ENCODE measurements at places on chromosomes 3 and 15. TPM values are rescaled to one million over a fixed set of nuclear protein-coding genes. Genes with fewer than 3 reads are reported as not detected.

DNA sequence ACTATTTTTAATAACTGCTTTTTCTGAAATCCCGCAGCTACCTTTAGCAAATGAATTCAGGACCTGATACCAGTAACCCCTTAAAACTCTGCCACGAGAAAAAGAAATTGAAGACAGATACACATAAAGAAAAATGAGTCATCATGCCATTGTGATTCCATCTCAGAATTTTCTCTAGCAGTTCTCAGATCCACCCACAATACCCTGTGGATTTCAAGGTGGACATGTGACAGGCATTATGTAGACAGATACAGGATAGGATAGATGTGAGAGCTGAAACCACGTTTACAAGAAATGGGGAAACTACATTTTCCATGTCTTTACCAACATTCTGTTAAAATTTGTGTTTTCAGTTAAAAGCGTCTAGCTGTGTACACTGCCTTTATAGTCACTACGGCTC is 291.9 kb upstream of the NR2F2 start:
- no peaks in the 10 kb centered on the region for H3K36me3 ChIP-seq
- H3K27ac ChIP-seq = no peak overlapping the region
- no peak for DNase-seq
- no peaks in the 10 kb centered on the region for H3K4me1 ChIP-seq
- H3K4me3 ChIP-seq = no peak overlapping the region
- H3K27me3 ChIP-seq = no peaks in the 10 kb centered on the region

GRCh38 chr15:44082558-44083157 is 112.4 kb downstream of the FRMD5 start:
- no peak overlapping the region for H3K27ac ChIP-seq
- no peaks in the 10 kb centered on the region for H3K4me1 ChIP-seq
- DNase-seq = no peak
- H3K36me3 ChIP-seq = no peaks in the 10 kb centered on the region
- no peaks in the 10 kb centered on the region for H3K27me3 ChIP-seq

- H3K36me3 ChIP-seq = no peaks in the 10 kb centered on the region
- no peaks in the 10 kb centered on the region for H3K4me1 ChIP-seq
- H3K27me3 ChIP-seq = peaks cover 3% of the 10 kb centered on the region
- no peak overlapping the region for H3K27ac ChIP-seq
Measured at GRCh38 chr3:179272385-179272784, 21.5 kb upstream of the KCNMB3 start.

- no peaks in the 10 kb centered on the region for H3K27me3 ChIP-seq
- no peak overlapping the region for H3K27ac ChIP-seq
- H3K4me3 ChIP-seq = no peak overlapping the region
- no peaks in the 10 kb centered on the region for H3K36me3 ChIP-seq
Measured at GRCh38 chr15:47326410-47327333, 390.6 kb upstream of the SEMA6D start.

- no peaks in the 10 kb centered on the region for H3K36me3 ChIP-seq
- H3K4me1 ChIP-seq = no peaks in the 10 kb centered on the region
- no peak for DNase-seq
- no peak overlapping the region for H3K27ac ChIP-seq
Measured at GRCh38 chr3:132966374-132966773, 71.8 kb upstream of the TMEM108 start.

Gene CD80
- 16.8 TPM for total RNA-seq

DNA sequence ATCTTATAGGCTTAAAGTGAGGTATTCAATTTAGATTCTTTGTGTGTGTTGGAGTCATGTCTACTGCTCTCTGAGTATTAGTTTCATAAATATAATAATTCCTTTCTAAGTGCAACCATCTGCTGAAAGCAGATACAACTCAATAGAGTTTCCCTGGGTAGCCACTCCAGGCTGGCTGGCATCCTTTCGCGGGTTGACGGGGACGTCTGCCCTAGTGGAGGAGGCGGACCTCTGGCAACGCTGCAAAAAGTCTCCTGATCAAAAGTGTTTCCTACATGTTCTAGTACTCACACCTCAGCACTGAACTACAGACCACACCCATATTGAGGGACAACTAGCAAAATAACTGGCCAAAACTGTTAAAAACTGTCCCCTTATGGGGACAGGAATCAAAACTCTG is 2.5 kb downstream of the MOBP start:
- no peaks in the 10 kb centered on the region for H3K27me3 ChIP-seq
- no peaks in the 10 kb centered on the region for H3K36me3 ChIP-seq
- no peak overlapping the region for H3K27ac ChIP-seq
- no peak for DNase-seq
- H3K4me1 ChIP-seq = no peaks in the 10 kb centered on the region

Gene GHSR
- total RNA-seq = not detected

DNA sequence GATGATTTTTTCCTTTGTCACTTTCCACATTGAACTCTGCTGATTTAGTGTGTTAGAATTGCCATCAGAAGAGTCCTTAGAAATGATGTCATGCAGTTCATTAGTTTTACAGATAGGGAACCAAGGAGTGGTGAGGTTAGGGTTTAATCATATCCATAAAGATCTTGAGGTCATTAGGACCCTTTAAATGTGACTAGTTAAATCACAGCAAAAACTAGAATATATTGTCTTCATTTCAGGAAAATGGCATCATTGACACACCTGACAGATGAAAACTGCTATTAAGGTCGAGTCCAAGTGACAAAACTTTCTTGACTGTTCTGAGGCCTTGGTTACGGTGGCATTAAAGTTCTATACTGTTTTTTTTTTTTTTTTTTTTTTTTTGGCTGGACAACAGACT is 50.5 kb downstream of the MBNL1 start:
- H3K36me3 ChIP-seq = no peaks in the 10 kb centered on the region
- H3K27me3 ChIP-seq = no peaks in the 10 kb centered on the region
- H3K4me1 ChIP-seq = peaks cover 92% of the 10 kb centered on the region
- H3K27ac ChIP-seq = no peak overlapping the region
- DNase-seq = no peak
- no peak overlapping the region for H3K4me3 ChIP-seq
